Activated CD4-positive, alpha-beta T cell treated with anti-CD3 and anti-CD28 coated beads for 48 hours (primary cell): ENCODE measurements at places on chromosomes 12 and 14.

GRCh38 chr14:71610797-71611196 is 321.4 kb upstream of the RGS6 start:
- DNase-seq = no peak

DNA sequence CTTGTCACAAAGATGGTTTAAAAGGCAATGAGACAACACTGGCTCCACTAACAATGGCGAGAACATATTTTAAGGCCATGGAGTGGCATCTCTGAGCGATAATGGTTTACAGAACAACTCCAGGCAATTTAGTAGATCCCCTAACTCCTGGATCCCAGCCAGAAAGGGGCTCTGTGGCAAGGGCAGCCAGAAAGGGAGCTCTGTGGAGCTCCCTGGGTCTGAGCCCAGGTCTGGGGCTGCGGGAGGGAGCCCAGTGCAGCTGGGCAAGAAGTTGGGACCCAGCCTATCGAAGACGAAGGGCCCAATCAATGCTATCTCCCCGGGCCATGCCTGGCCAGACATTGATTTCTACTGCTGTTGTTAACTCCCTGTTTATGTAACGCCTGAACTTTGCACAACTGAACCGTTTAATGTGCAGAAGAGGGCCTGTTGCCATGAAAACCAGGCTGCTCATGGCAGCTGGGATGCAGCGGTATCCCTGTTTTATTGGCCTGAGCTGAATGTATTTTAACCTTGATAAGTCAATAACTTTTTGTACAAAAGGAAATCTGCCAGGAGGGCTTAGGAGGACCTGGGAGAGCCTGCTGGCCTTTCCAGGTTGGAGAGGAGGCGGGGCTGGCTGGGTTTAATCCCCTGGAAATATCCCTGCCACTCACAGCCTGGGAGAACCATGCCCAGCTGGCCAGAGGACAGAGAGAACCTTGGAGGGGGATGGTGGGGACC is 6.7 kb upstream of the FAM222A start:
- no peak for DNase-seq

GRCh38 chr12:109385339-109386058 is 37.8 kb downstream of the MYO1H start:
- no peak for DNase-seq

DNA sequence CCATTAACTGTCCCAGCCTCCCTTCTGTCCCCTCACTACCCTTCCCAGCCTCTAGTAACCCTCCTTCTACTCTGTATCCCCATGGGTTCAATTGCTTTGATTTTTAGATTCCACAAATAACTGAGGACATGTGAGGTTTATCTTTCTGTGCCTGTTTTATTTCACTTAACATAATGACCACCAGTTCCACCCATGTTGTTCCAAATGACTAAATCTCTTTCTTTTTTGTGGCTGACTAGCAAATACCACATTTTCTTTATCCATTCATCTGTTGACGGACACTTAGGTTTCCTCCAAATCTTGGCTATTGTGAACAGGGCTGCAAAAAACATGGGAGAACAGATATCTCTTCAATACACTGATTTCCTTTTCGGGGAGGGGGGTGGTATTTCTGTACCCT is 65.7 kb downstream of the PRKD1 start:
- DNase-seq = no peak

DNA sequence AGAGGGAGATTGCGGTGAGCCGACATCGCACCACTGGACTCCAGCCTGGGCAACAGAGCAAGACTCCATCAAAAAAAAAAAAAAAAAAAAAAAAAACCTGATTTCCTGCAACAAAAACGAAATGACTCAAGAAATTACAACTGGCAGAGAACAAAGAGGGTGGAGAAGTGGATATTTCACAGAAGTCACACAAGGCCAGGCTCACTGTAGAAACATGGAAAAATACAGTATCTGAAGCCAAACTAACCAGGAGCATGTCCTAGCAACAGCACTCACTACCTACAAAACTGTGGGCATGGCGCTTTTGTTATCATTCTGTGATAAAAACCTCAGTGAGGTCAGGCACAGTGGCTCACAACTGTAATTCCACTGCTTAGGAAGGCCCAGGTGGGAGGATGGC is 11.7 kb upstream of the MMP17 start:
- DNase-seq = no peak
